ENCODE measurements at places on chromosomes 12 and 14.

DNA sequence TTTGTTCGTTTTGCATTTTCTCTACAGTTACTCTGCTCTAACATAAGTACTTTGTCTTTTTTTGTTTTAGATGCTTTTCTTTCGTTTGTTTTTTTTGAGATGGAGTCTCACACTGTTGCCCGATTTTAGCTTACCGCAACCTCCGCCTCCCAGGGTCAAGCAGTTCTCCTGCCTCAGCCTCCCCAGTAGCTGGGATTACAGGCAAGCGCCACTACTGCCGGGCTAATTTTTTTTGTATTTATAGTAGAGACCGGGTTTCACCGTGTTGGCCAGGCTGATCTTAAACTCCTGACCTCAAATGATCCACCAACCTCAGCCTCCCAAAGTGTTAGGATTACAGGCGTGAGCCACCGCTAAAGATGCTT, 2.7 kb downstream of the DIP2B start:
- DNase-seq: no peak

GRCh38 chr12:121992059-121992879, 29.4 kb upstream of the BCL7A start:
- peak; percentile 98 for DNase-seq

GRCh38 chr12:118259079-118259478, 113.6 kb downstream of the TAOK3 start:
- DNase-seq: peak; percentile 35

DNA sequence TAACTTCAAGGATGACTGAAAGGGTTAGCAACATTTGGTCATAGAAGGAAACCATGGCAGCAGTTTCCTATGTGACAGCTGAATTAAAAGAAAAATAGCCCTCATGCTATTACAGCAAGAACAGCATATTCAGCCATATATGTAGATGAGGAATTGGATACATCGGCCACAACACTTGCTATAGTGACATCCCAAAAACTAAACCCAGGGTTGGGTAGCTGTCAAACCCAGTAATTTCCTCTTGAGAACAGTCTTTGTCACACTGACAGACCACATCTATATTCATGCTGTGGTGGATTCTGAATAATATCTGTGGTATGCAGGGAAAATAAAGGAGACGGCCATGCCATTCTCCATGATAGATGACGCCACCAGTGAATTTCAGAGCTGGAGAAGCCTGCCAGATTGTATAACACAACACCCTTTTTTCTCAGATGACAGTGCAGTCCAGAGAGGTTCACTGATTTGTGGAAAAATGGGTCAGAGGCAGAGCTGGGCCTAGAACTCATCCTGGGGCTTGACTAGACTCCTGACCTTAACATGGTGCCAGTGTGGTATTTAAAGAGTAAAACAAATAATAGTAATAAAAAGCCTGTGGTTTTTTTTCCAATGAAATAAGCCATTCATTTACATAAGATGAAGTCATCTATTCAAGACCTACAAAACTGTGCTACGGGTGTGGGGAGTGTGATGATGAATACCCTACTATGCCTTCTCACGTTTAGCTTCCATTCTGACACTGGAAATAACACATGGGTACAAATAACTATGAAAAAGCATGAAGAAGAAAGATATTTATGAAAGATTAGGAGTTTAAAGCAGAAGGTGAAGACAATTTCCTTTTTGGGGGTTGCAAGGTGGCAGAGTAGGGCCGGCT, 32.3 kb downstream of the EFCAB11 start:
- peak; percentile 43 for DNase-seq

GRCh38 chr14:96486705-96487104, 15.5 kb upstream of the PAPOLA start:
- no peak for DNase-seq

DNA sequence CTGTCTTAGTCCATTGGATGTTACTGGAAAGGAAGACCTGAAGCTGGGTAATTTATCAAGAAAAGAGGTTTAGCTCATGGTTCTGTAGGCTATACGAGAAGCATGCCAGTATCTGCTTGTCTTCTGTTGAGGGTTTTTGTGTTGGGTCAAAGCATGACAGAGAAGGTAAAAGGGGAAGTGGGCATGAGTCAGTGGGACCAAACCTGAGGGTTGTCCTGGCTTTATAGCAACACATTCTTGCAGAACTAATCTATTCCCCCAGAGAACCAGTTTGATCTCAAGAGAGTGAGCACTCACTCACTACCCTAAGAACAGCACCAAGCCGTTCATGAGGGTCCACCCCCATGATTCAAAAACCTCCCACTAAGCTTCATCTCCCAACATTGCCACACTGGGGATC, 19.0 kb upstream of the KRAS start:
- no peak for DNase-seq

DNA sequence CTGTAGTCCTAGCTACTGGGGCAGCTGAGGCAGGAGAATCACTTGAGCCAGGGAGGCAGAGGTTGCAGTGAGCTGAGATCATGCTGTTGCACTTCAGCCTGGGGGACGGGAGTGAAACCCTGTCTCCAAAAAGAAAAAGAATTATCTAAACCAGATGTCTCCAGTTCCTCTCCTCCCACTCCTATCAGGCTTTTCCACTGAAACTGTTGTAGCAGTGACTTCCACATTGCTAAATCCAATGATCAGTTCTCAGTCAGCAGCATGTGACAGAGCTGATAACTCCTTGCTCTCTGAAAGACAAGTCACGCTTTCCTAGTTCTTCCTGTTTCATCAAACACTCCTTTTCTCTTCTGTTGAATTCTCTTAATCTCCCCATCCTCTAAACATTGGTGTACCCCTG, 8.6 kb downstream of the SLC38A6 start:
- DNase-seq: no peak

DNA sequence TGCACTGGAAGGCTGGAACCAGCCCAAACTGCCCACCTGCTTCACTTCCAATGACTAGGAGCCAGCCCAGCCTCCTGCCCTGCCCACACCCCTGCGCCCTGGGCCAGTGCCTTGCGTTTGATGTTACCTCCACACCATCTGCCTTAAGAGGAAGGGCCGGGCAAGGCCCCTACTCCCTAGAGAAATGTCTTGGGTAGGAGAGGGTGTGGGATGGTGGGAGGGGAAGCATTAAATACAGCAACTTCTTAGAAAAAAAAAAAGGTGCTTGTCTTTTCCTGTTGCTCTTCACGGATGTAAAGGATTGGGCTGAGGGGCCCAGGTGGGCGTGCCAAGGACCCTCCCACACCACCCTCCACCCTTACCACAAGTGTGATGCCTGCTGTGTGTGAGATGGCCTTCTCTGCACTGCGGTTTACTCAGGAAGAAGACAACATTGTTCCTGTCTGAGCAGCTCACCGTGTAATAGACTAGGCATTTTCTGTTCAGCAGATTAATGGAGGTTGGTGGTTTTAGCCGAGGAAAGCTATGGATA, 99.9 kb downstream of the NINJ2 start:
- no peak for DNase-seq

GRCh38 chr12:65845751-65846537, 21.7 kb downstream of the HMGA2 start:
- no peak for DNase-seq

- no peak for DNase-seq
Measured at GRCh38 chr12:78149459-78149858, 318.8 kb downstream of the NAV3 start.

DNA sequence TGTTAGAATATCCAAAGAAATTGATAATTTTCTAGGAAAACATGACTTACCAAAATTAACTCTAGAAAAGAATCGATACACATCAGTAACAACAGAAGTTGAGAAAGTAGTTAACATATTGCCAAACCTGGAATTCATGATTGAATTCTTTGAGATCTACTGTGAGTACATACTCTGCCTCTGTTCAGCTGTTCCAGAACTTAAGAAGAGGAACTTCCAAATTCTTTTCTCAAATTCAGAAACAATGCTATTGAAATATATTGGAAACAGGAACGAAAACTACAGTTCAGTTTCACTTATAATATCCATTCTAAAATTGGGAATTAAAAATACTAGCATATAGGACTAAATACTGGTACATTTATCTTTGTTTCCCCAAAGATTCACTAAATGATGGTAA, 57.9 kb downstream of the MARK3 start:
- DNase-seq: no peak

- peak; percentile 25 for DNase-seq
Measured at GRCh38 chr14:67636361-67636919, 16.7 kb downstream of the ARG2 start.

- DNase-seq: no peak
Measured at GRCh38 chr12:67382241-67382871, 113.2 kb downstream of the CAND1 start.

- peak; percentile 69 for DNase-seq
Measured at GRCh38 chr12:7907009-7907408, 29.0 kb downstream of the SLC2A3 start.

DNA sequence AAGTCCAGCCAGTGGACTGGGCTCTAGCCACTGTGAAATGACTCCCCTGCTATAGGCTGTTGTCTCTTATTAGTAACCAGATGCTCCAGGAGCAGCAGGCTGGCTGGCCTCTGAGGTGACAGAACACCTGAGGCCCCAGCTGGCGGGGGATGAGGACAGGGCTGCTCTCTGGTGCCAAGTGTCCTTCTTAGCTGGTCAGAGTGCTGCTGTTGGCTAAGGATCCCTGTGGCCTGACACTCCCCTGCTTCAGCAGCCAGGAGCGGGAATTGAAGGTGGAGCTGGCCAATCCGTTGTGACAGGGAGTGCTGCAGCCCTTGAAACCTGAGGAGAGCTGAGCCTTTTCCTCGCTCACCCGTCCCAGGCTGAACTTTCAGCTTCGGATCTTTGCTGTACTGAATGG, 30.7 kb downstream of the TMEM229B start:
- DNase-seq: no peak

GRCh38 chr12:46886541-46887041, 60.8 kb upstream of the SLC38A4 start:
- DNase-seq: no peak

GRCh38 chr14:73754911-73755360, 40.8 kb upstream of the PNMA1 start:
- DNase-seq: peak; percentile 61

DNA sequence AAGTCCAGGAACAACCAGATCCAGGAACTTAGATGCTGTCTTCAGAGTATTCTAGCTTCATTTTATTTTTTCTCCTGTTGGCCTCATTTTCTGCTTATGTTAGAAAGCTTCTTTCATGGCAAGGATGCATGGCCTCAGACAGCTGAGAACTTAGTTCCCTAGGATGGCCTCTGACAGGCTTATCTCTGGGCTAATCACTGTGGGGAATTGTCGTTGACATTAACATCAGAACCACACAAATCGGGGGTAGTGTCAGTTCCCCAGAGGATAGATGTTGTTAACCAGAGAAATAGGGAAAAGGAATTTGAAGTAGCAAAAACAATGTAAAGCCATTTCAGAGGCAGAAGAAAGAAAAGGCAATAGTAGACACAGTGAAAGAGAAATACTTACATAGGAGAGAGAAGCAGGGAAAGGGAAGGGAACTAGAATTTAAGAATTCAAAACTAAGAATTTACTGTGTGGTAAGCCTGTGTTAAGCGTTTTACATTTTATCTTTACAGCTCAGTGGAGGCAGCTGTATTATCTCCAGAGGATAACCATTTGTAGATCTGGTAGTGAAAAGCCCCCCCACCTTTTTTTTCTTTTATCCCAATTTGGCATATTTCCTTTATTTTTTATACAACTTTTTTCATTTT, 21.8 kb downstream of the FUT8 start:
- DNase-seq: no peak

DNA sequence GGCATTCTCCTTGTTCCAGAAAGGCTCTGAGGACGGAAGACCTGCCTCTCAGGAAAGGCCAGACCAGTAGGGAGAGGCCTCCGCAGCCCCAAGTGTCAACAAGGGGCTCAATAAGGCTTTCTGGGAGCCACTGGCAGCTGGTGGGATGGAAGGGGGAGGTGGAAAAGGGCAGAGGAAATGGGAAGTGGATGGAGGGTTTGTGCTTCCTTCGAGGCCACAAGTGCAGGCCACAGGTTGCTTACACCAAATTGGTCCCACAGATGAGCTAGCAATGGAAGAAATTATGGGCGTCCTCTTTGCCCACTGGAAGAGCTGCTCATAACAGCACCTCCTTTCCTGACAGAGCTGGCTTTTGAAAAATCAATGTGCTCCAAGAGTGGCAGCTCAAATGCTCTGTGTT, 28.2 kb downstream of the P2RX4 start:
- DNase-seq: no peak

DNA sequence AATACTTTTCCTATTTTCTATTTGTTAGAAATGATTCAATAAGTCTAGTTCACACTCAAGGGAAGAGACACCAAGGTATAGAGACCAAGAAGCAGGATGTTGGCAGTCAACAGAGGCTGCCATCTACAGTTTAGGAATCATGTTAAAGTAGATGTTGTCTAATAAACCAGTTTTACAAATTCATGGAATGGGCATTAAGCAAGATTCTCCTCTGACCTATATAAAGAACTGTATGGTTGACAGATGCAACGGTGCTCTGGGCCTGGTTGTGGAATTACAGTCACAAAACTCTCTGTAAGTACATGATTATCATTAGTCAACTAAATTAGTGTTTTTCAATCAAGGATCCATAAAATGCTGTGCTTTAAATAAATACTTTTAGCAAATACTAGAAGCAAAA, 475.1 kb downstream of the NAV3 start:
- DNase-seq: no peak

DNA sequence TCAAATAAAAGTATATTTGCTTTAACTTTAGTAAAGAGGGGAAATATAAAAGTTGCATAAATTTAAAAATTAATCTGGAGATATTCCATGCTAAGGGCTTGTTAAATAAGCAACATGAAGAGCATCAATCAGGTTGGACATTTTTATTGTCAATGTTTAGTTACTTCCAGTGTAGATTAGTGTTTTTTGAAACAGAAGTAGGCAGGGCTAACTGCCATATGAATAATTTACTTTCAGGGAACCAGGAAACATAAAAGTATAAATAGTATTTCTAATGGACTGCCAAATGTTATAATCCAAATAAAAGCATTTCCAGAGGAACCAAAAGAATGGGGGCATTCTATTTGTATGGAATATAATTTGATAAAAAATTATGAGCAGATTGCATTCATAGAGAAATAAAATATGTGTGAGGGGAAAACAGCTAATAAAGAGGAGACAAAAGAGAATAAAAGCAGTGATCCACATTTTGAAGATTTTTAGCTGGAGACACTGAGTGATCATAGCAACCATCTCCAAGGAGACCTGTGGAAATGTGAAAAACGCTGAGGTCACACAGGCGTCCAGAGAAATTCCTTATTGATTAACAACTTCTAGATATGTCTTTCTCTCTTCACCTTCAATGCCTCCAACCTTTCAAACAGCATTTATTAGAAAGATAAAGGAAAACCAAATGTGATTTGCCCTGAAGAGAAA, 70.8 kb downstream of the SRGAP1 start:
- peak; percentile 72 for DNase-seq

DNA sequence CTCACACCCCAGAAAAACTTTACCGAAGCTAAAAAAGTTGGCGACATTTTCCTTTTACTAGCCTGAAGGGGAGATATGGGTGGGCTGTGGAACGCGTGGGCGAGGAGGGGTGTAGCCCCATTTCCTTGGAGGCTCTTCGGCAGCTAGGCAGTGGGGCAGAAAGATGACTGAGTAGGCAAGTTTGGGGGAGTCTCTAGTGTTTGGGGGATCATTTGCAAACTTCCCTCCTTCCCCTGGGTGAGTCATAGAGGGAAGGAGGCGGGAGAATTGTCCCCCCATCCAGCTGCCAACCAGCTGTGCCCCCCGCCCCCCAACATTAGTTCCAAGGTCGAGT, 2.3 kb downstream of the GLI1 start:
- DNase-seq: peak; percentile 11
